ENCODE measurements at places on chromosomes 4 and X.

DNA sequence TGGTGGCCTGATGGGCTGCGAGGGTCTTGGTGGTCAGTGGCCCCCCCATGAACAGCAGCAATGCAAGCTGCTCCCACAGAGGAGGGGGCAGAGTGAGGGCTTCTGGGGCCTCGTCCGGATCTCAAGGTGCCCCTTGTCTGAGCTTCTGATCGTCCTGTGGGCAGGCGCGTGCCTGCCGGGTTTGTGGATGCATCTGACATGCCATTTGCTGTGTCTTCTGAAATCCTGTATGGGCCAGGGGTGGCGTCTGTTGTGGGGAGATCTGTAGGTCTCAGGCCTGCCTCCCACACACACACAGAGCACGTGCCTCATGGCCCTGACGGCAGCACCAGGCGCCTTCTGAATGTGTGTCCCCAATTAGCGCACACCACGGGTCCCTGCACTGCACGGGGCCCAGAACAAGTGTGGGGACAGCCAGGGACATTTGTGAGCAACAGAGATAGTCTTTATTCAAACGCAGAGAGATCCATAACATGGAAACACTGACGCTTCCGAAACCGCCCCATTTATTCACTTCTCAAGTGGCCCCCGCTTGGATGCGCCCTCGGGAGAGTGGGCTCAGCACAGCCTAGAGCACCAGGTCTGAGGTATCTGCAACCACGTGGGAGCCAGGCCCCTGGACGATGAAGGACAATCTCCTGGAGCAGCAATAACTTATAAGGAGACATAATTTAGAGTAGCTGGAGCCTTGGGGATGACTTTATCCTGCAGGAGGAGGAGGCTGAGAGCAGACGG lies 5.7 kb downstream of the SPON2 start:
- no peak for DNase-seq

- DNase-seq: no peak
Measured at GRCh38 chr4:141035920-141036319, 97.3 kb downstream of the RNF150 start.

DNA sequence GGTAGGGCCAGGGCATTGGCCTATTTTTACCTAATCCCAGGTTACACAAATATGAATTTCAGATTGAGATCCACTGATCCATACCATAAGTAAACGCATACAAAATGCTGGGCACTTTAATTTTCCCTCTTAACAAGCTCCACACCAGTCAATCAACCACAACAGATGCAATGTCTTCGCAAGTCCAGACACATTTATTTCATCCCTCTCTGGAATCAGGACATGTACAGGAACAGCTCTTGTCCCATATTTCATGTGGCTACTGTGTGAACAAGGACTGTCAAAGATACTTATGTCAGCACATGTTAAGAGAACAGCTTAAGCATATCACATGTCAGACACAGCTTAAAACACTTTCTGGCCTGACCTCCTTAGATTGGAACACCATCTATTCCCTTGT lies 145.9 kb downstream of the PPP3CA start:
- no peak for DNase-seq

DNA sequence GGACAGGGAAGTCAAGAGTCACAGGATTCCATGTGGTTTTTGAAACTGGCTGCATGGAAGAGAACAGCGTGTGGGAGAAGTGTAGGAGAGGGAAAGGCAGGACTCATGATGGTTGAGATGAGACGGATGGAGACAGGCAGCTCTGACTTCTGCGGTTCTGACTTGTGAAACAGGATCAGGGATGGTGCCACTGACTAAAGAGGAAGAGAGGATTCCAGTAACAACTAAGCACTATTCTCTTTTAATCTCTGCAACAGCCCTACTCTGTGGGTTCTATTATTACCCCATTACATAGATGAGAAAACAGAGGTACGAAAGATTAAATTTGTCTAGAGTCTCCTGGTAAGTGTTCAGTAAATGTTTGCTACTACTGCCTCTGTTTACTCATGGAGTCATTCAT lies 156.3 kb downstream of the CBR4 start:
- no peak for DNase-seq

GRCh38 chr4:25504932-25505636 lies 128.0 kb downstream of the ANAPC4 start:
- DNase-seq: peak; percentile 45

- no peak for DNase-seq
Measured at GRCh38 chr4:182955411-182955810, 38.2 kb upstream of the DCTD start.

GRCh38 chrX:24550166-24550565 lies 85.1 kb downstream of the PDK3 start:
- no peak for DNase-seq

DNA sequence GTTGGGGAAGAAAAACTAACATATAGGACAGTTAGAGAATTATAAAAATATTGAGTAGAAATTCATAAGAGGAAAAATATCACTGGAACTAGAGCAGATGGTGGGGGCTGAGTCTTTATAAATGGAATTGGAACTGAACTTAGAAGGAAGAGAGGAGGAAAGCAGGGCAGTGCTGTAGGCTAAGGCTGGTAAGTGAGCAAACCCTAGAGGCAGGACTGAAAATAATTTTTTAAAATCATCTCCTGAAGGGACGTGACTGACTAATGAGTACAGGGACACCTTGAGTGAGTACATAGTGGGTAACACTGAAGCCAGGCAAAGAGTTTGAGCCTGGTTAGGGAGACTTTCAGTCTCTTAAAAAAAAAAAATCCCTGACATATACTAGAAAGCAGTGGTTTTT lies 63.3 kb downstream of the GALNT7 start:
- no peak for DNase-seq

DNA sequence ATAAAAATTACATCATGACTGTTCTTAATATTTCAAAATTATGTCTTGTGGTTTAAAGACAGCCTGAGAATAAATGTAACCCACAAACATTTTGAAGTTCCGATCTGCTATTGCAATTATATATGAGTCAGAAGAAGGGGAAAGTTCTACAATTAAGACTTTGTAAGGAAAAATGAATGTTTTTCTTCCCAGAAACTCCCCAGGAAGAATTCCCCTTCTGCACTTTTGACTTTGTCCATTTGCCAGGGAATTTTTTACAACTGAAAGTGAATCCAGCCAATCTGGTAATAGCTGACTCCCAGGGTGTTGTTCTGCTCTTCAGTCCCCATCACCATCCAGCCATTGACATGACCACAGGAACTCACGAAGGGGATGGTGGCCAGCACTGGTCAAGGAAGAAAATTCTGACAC lies 61.6 kb upstream of the NOCT start:
- DNase-seq: no peak

GRCh38 chrX:103845165-103845653 lies 13.2 kb upstream of the RAB9B start:
- DNase-seq: peak; percentile 73

- no peak for DNase-seq
Measured at GRCh38 chr4:8403976-8404375, 36.5 kb downstream of the ACOX3 start.

- peak; percentile 73 for DNase-seq
Measured at GRCh38 chr4:149370785-149371420, 444.7 kb downstream of the IQCM start.

- DNase-seq: no peak
Measured at GRCh38 chr4:128390475-128390996, 102.9 kb upstream of the PGRMC2 start.

- no peak for DNase-seq
Measured at GRCh38 chrX:108704839-108705238, 31.5 kb downstream of the IRS4 start.

DNA sequence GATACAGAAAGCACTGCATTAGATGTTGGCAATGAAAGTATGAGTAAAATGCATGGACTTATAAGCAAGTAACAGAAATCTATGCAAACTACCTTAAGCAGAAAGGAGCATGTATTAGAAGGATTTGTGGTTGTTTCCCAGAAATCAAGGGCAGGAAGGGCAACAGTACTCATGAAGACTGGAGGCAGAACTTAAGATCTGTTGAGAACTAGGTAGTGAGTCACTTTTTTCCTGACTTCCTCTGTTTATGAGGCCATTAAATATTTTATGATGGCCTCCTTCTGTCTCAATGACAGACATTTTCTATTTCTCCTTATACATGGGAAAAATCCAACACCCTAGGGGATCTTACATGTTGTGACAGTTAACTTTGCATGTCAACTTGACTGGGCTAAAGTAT lies 398.2 kb downstream of the MID1IP1 start:
- no peak for DNase-seq

GRCh38 chr4:152351080-152351479 lies 184.8 kb downstream of the FBXW7 start:
- no peak for DNase-seq

GRCh38 chr4:141132072-141132708 lies 1.1 kb downstream of the RNF150 start:
- no peak for DNase-seq

GRCh38 chrX:77436271-77436670 lies 10.9 kb upstream of the FGF16 start:
- DNase-seq: no peak

DNA sequence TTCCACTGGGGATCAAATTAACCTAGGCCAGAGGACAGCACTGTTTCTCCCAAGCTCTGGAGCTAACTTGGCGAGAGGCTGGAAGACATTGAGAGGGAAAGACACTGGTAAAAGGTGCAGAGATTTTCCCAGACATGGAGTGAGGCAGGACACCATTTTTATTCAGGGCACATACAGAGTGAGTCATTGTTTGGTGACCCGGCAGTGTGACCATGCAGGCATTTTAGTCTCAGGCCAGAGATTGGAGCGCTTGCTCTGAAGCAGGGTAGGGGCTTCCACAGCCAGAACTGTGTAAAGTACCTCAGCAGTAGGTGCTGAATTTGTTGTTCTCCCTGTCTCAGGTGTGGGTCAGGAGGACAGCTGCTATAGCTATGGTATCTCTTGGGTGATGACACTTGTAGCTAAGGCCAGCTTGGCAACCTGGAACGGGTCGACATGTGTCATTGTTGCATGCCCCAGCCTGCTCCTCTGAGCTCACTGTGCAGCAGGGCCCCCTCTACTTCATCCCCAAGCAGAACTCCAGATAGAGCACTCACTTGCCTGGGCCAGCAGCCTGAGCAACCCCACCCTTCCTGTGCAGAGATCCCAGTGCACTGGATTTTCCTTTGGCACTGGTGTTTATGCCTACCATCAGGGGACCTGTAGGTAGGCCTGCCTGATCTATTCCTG lies 79.8 kb upstream of the ATP8A1 start:
- DNase-seq: no peak

- DNase-seq: no peak
Measured at GRCh38 chr4:184434501-184435066, 39.8 kb downstream of the IRF2 start.

- no peak for DNase-seq
Measured at GRCh38 chr4:140150636-140150885, 3.4 kb downstream of the MAML3 start.

- DNase-seq: no peak
Measured at GRCh38 chrX:36388901-36389300, 469.4 kb downstream of the CFAP47 start.

- DNase-seq: no peak
Measured at GRCh38 chr4:108366716-108367115, 198.0 kb upstream of the LEF1 start.

DNA sequence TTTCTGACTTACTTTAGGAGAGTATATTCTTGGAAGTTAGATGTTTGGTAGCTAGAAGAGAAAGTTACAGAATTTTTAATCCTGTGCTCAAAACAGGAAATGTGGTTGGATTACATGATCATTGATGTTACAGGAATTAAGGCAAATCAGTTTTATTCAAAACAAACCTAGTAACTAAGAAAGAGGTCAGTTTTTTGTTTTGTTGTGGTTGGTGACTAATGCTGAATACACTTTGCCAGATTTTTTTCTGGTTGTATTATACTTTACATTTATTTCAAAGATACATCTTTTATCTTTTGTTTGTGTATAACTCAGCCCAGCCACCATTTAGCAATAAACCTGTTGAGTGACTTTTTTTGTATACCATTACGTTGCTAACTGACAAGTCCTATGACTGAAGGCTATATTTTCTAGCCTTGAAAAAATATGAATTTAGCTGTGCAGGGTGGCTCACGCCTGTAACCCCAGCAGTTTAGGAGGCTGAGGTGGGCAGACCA lies 116.7 kb downstream of the KLHL8 start:
- no peak for DNase-seq

- DNase-seq: no peak
Measured at GRCh38 chr4:141656031-141656430, 19.6 kb downstream of the IL15 start.

DNA sequence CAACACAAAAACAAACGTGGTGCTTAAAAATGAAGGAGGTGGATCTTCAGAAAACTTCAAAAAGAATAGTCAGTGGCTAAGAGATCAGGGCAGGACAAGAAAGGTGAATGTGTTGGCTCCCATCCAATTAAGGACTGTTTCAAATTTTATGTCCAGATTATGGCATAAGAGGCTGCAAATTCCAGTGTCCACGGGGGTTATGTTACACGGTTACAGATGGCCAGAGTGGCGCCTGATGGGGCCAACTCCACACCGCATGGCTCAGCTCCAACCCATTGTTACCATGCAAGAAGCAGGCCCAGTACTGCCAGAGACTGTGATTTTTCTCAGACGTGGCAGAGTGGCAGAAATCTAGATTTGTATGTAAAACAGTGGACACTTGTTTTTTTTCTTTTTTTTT lies 168.4 kb upstream of the TENM3 start:
- DNase-seq: no peak

GRCh38 chr4:11106190-11106589 lies 322.5 kb downstream of the HS3ST1 start:
- no peak for DNase-seq

DNA sequence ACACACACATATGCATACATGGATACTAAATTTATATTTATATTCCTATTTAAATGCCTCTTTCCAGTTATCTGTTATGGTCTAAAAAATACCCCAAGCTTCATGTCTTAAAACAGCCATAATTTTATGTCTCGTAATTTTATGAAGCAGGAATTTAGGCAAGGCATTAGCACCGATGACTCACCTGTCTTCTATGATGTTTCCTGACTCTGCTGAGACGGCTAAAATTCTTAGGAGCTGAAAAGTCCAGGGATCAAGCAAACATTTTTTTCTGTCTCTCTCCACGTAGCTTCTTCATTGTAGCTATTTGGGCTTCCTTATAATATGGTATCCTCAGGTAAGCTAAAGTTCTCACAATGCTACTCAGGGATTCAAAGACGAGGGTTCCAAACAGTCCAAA lies 930.3 kb downstream of the STIM2 start:
- DNase-seq: no peak

GRCh38 chrX:138925330-138925729 lies 213.8 kb upstream of the FGF13 start:
- DNase-seq: peak; percentile 50

- no peak for DNase-seq
Measured at GRCh38 chrX:76253432-76253831, 80.6 kb downstream of the PBDC1 start.

- DNase-seq: peak; percentile 89
Measured at GRCh38 chr4:76213415-76214176, at the start of gene SCARB2. SCARB2 (minus strand) TSS chr4:76213824; CDS start chr4:76213543, 281 bp downstream.

GRCh38 chr4:153347117-153347516 lies 2.6 kb downstream of the MND1 start:
- DNase-seq: no peak

DNA sequence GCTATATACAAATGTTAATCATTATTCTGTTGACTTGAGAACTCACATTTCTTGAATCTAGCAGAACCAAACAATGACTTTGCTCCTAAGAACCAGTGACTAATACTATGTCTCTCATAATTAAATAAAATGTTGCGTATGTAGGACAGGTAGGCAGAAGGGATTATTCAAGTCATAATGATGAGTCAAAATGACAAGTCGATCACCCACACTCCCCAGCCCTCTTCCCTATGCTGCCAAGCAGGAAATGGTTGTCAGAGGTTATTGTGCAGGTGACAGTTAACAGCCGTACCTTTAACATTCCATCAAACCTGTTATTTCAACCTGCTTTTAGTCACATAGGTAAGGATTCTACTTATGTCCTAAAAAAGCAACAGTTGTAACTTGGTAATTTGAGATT lies 22.0 kb upstream of the STK26 start:
- peak; percentile 51 for DNase-seq

Data from islet precursor cell (in vitro differentiated cells).